ENCODE measurements at places on chromosomes 7 and 10.

DNA sequence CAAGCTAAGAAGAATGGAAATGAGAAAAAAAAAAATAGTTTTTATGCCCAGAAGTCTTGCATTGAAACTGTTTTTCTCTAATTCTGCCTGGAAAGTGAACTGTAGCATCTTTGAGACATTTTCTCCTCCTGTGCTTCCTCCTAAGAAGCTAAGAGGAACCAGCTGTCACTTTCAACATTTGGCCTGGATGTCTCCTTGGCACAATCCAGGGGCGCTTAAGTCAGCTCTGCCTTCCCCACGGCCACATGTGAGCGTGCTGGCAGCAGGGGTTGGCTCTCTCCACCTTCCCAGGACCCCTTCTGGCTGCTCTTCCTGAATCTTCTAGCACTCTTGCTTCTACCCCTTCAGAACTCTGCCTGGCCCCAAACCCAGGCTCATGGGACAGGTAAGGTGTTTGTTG lies 289.6 kb upstream of the ADARB2 start:
- no peak for DNase-seq

DNA sequence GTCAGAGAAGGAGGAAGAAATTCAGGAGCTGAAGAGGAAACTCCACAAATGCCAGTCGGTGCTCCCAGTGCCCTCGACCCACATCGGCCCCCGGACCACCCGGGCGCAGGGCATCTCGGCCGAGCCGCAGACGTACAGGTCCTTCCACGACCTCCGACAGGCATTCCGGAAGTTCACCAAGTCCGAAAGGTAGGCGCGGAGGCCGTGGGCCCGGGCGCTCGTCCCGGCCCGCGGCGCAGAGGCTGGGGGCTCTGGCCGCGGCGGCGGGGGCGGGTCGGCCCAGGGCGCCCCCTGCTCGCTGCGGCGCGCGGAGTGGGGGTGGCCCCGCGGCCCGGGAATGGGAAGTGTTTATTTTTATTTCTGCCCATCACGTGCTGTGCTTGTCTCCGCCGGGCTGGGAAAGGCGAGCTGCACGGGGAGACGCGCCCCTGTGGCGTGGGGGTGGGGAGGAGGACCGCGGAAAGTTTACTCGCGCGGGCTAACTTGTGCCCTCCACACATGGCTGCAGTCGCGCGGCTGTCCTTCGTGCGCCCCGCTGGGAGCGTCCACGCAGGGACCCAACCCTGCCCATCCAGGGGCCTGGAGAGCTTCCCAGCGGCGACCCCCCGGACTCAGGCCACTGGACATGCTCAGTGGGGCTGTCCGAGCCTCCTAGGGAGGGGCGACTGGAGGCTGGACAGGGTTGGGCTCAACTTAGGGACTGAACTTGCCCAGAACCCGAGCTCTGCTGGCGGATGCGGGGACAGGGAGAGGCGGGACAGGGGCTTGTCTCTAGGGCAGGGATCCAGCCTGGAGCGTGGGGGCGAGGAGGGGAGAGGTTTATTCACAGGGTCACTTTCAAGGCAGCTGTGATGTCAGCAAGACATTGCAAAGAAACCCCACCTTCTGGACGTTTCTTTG lies 82.6 kb upstream of the PRKG1 start:
- DNase-seq: no peak

- no peak for DNase-seq
These were observed 34.1 kb downstream of the HIF1AN start for GRCh38 chr10:100569687-100570481.

- DNase-seq: no peak
These were observed 36.4 kb downstream of the RABGEF1 start for GRCh38 chr7:66776800-66777442.

DNA sequence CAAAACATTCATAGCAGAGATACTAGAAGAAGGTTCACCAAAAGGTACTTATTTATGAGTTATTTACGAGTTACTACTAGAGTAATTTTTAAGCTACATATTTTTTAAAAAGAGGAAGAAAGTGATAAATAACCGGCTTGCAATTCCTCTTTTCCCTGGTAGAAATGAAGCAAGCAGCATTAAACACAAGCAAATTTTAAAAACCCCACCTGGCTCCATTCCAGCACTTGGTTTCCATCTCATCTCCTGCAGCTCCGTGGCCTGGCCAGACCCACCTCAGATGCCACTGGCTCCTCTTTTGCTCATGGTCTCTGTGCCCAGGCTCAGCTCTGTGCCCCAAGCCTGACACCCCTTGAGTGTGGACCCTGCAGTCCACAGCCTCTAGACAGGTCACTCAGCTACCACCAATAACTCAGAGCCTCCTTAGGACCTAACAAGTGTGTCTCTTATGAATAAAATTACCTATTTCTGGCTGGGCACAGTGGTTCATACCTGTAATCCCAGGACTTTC lies 479.5 kb downstream of the TNS3 start:
- DNase-seq: no peak

DNA sequence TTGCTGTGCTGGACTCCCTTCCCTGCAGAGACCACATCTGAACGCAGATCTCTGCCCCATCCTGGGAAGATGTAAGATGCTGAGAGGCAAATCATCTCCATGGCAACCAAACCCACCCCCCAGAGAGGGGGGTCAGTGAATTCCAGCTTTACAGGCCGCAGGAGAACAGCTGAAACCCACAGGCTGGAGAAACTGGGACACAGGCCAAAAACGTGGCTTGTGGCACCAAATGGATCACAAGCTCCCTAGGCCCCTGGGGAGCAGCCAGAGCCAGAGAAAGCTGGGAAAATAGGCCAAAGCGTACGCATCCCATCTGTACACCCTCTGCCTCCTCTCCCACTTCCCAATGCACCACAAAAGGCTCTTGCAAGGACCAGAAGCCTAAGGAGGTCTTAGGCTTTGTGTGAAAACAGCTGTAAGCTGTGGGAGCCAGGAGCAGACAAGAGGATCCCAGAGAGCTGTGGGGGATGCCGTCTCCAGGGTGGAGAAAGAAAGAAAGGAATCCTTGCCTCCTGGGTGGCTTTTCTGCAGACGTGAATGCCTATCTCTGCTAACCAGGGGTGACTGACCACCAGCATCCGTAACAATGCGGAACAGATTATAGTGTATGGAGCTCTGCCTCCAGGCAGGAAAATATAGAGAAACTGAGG lies 59.5 kb downstream of the TMEM130 start:
- no peak for DNase-seq

DNA sequence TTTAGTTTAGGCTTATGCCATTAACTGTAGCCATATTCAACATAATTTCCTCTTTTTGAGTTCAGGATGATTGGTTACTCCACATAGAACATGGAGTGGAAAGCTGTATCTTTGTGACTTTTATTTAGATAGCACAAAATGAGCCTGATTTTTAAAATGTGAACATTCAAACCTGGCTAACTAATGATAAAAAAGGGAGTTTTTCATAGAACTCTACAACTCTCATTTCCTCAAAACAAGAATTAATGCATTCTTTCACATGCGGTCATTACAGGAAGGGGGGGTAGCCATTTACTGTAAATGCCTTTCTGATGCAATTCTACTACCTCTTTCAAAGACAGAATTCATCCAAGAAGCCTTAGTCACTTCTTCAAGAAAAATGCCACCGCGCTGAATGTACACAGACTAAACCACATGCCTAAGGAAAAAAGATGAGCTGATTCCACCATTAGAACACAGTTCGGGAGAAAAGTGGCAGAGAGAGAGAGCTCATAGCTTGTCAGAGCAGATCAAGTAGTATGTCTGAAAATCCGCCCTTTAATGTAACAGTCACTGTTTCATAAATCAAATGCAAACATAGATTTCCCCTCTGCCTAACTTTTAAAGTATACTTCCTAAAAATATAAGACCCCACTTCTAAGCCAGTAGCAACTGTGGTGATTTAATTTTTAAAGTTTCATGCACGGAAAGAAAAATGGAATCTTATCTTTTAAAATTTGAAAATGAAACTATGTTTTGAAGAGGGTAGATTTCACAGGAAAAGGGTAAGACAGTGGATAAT lies 226.4 kb upstream of the KLF14 start:
- DNase-seq: no peak

- no peak for DNase-seq
These were observed 625.5 kb downstream of the KCNMA1 start for GRCh38 chr10:77011874-77012811.

DNA sequence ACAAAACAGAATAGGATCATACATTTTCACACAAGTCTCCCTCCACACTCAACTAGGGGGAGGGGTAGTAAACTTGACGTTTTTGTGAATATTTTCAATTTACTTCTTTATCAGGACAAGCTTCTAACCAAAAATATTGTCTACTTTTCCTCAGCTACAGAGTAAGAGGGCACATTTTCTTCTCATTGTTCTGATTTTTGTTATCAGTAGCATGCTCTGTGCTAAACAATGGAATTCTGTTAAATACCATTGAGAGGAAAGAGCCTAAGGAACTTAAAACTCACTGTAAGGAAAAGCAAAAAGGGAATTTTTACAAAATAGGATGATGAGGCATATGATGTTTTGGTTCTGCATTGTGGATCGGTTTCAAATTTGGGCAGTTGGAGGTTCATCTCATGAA lies 41.2 kb downstream of the ANLN start:
- DNase-seq: no peak

DNA sequence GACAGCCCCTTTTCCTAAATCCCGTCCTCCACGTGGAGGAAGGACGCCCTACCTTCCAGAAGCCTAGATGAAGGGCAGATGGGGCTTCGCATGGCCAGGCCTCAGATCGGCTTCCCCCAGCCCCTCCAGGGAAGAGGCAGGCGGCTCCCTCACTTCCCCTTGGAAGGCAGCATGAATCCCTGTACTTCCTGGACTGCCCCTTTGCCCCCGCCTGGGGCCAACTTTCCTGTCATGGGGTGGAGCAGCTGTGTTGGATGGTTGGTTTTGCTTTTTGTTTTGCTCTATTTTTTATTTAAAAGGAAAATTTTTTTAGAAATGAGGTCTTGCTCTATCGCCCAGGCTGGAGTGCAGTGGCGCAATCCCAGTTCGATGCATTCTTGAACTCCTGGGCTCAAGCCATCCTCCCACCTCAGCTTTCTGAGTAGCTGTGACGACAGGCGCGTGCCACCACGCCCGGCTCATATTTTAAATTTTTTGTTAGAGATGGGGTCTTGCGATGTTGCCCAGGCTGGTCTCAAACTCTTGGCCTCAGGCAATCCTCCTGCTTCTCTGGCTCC lies 27.2 kb downstream of the GTF2IRD1 start:
- peak; percentile 51 for DNase-seq

- DNase-seq: no peak
These were observed 20.4 kb upstream of the CCSER2 start for GRCh38 chr10:84308021-84308420.

- no peak for DNase-seq
These were observed 629.7 kb upstream of the GALNT17 start for GRCh38 chr7:70502117-70502863.

- DNase-seq: no peak
These were observed 127.2 kb upstream of the PODXL start for GRCh38 chr7:131683536-131684125.

DNA sequence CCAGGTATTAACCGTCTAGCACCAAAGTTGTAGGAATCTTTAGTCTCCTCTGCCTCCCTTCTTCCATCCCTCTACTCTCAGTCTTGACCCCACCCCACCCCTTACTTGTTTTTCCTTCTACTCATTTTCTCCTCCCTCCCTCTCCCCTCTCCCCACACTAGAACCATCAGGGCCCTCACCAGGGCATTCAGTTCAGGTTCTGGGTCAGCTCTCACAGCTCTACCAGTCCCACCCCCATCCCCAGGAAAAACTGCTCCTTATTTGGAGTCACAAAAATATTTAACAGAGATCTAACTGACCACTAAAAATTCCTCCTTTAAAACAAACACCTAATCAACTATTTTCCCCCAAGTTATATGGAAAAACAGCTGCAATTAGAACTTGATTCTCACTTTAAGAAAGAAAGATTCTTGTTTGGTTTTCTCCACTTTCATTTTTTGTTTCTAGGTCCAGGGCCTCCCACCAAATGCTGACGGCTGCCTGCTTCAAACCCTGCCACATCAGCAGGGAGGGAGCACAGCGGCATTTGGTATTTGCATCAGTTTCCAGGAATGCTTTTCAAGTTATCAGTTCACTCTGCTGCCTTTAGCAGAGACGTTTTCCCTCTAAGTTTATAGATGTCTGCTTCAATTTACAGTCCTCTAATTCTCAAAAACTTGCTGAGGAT lies 2.8 kb upstream of the COL1A2 start:
- DNase-seq: no peak

DNA sequence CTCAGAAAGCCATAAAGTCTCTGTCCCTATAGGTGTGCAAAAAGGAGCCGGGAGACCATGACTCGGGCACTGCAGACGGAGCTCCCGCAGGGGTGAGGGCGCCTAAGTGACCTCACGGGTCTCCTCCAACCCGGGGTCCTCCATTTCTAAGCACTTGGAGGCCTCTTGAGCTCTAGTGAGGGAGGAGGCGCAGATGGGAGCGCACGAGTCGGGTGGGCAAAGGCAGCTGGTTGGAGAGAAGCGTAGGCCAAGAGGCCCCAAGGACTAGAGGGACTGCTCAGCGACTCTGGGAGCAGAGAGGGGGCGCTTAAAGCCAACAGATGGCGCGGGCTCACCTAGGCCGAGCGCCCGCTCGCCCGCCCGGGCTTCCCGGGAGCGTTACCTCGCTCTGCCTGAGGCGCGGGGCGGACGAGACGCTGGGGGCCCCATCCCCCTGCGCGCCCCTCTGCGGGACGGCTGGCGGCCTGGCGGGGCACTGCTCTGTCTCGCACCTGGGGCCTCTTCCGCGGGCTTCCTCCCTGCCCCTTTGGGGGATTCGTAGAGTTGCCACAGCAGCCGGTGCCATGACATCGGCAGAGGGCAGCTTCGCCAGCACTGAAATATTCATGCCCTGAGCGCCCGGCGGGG lies 523 bp upstream of the CDH23 start:
- peak; percentile 29 for DNase-seq

DNA sequence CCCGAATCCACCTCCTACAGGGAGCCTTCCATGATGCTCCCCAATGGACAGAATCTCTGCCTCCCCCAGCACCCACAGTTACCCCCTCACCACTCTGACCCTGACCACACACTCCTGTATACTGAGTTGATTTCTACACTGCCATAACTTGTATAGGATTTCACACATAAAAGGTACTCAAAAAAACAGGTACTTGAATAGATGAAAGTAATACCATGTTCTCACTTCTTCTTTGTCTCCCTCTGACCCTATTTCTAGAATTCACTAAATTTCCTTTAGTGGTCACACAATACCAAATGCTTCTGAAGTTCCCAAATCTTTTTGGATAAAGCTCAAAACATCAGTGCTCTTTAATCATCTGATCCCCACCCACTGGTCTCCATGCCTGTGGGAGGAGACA lies 45.4 kb downstream of the HSPA12A start:
- DNase-seq: no peak

GRCh38 chr7:141866974-141867373 lies 25.7 kb upstream of the PRSS37 start:
- DNase-seq: no peak

GRCh38 chr7:20954711-20955619 lies 168.3 kb upstream of the SP8 start:
- no peak for DNase-seq

DNA sequence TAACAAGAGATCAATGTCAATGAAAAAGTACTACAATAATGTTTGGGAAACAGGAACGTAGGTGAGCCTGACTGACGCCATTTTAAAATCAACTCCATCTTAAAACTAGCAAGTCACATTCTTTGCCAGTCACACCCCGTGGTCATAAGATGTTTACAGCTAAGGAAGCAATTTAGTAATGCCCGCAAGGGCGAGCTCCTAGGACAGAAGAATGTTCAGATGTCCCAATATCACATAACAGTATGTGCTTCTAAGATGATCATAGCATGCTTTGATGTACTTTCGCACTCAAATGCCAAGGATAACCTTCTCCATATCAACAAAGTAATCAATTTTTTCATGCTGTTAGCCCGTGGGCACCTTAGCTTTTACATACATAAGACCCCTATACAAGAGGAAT lies 113.8 kb upstream of the EGFR start:
- DNase-seq: no peak
